Fibroblast of upper back skin (primary cell): ENCODE measurements at places on chromosomes 16 and 17.

GRCh38 chr17:11278186-11278991 lies 37.4 kb downstream of the SHISA6 start:
- DNase-seq = no peak

DNA sequence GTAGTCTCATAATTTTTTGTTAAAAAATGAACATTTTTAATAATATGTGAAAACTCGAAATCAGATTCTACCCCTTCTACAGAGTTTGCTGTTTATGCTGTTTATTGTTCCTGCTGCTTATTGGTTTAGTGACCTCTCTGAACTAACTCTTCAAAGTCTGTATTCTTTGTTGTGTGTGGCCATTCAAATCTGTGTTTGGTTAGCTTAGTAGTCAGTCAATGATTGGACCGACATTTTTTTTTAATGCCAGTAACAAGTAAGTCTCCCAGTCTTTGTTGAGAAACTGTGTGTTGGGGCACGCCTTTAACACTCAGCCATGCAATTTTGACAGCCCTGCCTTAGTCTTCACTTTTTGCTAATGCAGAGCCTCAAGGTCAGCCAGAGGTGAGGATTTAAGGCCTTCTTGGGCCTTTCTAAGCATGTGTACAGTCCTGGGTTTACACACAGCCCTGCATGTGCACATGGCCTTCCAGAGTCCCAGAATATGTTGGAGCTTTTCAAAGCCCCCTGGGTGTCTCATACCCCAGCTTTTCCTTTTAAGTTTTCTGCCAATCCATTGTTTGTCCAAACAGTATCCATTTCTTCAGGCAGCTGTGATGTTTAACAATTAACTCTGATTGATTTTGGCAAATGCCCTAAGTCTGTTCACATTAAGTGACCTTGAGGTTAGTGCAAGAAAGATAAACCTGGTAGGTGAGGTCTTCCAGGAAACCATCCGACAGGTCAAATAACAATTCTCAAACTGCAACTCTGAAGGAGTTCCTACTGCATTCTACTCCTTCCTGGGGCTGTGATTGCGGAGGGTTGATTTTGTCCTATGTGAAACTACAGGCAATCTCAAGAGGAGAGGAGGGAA lies 389.3 kb downstream of the PMP22 start:
- DNase-seq = no peak

GRCh38 chr17:10120109-10120485 lies 78.3 kb downstream of the GAS7 start:
- DNase-seq = no peak

DNA sequence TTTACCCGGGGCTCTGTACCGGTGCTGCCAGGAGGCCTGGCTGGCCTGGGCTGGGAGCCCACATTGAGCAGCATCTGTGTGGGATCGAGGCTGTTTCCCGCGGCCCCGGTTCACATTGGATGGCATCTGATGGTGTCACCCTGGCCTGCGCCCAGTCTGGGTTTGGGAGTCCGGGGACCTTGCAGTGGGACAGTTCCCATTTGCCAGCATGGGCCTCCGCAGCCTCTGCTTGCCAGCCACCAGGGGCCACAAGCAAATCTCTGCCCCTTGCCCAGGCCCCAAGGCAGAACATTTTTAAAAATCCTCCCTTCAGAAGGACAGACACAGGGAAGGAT lies 64.5 kb downstream of the BANP start:
- DNase-seq = no peak

- DNase-seq = no peak
Measured at GRCh38 chr17:80725517-80725916, 180.9 kb downstream of the RPTOR start.

- DNase-seq = no peak
Measured at GRCh38 chr16:11329891-11330290, 15.4 kb upstream of the RMI2 start.

DNA sequence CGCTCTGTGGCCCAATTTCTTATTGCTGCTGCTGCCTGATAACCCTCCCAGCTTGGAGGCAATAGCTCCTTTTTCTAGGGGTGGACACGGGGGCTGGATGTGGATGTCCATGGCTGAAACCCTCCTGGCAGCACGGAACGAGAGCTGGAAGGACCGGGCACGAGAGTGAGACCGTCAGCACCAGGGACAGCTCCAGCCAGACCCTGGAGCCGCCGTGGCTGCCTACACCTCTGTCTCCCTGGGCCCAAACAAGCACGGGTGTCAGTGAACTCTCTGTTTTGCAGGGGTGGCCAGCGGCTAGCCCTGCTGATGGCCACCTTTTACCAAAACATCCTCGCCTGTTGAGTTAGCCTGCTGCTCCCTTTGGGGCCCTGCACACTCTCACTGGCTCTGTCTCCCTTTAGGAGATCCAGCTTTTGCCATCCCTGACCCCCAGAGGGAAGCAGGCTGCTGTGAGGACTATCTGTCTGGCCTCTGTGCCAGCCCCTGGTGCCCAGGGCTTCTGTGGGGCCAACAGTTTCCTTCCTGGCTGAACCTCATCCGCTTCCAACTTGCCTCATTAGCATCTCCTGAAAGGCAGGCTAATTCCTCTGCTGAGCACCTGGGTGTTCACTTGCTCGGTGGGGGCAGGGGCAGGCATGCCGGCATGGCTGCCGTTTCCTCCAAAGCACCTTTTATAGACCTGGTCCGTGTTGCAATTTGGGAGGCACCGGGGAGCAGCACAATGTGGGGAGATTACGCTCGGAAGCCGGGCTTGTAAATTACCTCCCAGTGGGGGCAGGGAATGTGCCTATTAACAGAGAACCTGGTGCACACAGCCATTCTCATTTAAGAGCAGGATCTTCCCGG lies 118.1 kb downstream of the ENGASE start:
- peak; percentile 30 for DNase-seq

DNA sequence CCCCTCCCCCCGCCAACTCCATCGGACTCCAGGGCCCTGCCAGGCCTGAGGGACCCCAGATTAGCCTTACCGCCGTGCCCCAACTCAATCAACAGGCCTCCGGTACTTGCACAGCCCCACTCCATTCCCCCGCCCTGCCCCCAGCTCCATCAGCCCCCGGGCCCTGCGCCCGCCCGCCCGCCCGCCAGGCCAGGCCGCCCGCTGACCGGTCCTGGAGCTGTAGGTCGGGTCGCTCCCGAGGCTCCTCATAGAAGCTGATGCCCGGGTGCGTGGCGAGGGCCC lies 308 bp downstream of the GTF3C1 start:
- DNase-seq = no peak

DNA sequence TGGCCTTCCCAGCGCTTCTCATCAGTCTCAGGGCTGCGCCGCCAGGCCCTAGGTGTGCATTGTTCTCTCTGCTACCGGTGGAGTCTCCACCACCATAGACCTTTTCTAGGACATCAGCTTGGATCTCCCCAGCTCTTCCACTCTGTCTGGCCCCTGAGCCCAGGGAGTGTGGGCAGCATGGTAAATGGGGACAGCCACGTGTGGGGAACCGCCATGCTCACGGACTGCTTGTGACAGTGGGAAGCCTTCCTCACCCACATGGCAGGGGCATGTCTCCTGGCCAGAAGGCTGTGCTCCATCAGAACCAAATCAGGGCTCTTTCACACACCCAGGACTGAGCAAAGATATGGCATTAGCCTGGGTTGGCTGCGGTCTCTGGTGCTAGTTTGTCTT lies 51.3 kb downstream of the TNFRSF13B start:
- DNase-seq = no peak

DNA sequence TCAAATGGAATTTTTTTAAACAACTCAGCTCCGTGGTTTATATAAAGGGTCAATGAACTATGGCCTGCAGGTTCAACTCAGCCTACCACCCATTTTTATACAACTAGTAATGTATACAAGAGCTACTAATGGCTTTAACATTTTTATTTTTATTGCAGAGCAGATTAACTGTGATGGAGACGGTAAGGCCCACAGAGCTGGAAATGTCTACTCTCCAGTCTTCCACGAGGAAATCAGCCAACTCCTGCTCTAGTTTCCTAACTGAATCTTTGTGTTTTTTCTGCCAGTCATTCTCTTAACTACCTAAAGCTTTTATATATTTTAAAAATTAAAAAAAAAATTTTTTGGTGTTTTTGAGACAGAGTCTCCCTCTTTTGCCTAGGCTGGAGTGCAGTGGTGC lies 385.1 kb upstream of the MAF start:
- no peak for DNase-seq

- DNase-seq = peak; percentile 35
Measured at GRCh38 chr17:67280279-67280678, 35.3 kb upstream of the HELZ start.

GRCh38 chr16:70255574-70255973 lies 3.8 kb upstream of the EXOSC6 start:
- DNase-seq = no peak

DNA sequence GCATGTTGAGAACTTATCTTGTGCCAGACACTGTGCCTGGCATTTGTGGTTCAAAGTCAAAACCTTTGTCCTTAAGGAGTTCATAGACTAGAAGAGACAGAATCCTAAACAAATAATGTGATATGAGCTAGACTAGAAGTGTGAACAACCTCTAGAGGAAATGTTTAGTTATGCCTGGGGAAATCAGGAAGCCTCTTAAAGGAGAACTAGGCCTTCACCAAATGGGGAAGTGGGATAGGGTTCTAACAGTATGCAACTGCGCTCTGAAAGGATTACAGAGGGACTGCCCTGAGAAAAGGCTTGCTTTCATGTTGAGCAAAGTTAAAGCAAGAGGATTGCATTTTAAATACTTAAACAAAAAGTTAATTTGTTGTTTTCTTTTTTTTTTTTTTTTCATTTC lies 4.9 kb downstream of the RUNDC1 start:
- DNase-seq = no peak

DNA sequence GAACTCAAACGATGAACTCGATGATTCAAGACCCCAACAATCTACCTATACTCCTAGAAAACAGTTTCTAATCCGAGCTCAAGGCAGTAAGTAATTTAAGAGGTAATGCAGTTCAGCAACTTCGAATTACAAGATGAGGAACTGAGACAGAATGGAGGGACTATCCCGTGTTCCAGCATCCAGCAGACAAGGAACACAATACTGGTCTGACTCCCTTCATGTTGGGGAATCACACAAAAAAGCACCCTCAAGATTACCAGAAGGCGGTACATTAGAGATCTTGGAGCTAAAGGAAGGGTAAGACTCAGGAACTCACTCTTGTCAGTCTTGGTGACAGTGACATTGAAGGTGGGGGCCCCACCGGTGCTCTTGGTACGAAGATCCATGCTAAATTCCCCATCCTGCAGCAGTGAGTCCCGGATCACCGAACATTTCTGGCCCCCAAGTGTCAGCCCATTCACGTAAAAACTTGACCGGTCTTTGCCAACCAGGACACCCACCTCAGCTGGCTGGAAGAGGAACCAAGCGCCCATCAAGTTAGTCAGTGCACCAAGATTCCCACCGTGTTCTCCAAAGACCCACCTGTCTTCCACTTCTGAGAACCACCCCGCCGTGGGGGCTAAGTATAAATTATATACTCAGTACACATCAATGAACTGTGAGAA lies 1.9 kb downstream of the PFN1 start:
- no peak for DNase-seq

DNA sequence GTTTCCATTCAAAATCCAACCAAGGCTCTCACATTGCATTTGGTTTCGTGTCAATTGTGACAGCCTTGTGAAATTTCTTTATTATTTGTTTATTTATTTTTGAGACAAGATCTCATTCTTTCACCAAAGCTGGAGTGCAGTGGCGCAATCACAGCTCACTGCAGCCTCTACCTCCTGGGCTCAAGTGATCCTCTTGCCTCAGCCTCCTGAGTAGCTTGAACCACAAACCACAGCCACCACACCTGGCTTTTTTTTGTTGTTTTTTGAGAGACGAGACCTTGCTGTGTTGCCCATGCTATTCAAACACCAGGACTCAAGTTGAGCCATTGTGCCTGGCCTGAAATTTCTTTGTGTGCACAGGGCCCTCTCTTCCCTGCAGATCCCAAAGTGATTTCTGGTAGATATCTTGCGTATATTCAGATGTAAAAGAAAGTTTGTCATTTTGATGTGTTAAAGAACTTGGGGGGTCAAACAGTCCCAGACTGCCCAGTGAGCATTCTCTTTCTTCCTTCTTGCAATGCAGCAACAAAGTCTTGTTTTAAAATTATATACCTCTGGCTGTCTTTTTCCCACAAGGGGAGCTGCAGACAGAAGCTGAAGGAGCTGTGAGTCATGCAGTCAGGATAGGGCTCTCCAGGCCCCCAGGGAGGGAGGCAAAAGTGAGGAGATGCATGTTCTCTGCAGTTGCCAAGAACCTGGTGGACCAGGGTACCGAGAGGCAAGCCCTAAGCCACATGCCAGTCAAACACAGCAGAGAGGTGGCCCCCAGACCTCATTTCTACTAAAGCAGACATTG lies 15.5 kb upstream of the USP22 start:
- DNase-seq = peak; percentile 67

GRCh38 chr17:14580499-14580898 lies 279.6 kb downstream of the HS3ST3B1 start:
- peak; percentile 60 for DNase-seq

DNA sequence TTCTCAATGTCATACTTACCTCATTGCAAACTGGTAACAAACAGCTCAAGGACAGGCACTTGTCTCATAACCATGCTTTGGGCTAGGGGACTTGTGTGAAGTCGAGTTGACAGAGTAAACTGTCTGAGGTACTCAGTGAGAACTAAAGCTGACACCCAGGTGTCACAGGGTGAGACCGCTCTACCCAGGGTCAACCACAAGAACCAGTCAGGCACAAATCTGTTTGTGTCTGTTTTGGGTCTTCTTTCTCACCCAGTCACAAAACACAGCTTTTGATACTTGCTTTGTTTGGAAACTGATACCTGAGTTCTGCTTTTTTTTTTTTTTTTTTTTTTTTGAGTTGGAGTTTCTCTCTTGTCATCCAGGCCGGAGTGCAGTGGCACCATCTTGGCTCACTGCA lies 161.1 kb downstream of the STX8 start:
- DNase-seq = no peak

DNA sequence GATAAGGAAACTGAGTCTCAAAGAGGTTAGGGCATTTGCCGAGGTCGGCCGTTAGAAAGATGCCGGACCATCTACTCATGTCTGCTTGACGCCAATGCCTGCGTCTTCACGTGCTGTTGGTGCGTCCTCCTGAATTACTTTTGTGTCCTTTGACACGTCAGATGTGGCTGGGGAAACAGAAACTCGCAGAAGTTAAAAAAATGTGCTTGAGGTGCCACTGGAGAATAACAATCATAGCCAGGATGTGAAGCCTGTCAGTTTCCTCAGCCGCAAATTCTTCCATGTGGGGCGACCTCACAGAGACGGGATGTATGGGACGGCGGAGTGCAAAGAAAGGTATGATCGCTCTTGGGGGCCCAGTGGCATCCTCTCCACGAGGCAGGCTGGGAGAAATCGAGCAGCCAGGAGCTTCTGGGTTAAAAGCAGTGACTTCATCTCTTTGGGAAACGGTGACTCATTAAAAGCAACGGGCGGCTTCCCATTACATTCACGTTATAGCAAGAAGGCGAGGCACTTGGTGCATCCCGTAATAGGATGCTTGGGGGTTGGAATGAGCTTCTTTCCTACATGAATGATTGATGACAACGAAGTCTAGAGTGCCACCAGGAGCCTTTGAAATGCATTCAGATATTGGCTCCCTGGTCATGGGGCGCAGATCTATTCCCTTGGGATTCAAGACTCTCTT lies 67.8 kb downstream of the BMERB1 start:
- peak; percentile 95 for DNase-seq

DNA sequence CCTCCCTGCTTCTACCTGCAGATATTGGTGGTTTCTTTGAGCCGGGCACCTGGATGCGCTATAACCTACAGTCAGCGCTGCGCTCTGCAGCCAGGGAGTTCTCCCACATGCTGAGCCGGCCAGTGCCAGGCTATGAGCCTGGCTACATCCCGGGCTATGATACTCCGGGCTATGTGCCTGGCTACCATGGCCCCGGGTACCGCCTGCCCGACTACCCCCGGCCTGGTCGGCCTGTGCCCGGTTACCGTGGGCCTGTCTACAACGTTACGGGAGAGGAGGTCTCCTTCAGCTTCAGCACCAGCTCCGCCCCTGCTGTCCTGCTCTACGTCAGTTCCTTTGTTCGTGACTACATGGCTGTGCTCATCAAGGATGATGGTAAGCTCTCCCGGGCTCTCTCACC lies 13.2 kb downstream of the CNTNAP1 start:
- DNase-seq = no peak
